ENCODE measurements at places on chromosomes 4 and X.

DNA sequence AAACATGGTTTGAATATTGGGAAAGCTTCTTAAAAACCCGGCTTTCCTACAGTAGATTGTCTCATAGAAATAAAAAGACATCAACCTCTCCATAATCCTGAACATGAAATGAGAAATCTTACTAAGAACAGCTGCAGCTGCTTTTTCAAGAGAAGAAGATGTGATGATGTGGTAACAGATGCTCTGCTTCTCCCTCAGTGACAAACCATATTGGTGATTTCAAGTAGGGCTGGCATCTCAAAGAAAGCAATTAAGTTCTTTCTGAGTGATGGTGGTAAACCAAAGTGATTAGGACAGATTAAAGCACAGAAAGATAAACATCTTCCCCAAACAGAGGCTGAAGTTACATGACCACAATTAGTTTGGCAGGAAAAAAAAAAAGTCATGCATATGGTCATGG is 1477.7 kb downstream of the RAPGEF2 start:
- DNase-seq: no peak

GRCh38 chr4:100581337-100581736 is 63.5 kb upstream of the EMCN start:
- DNase-seq: no peak

DNA sequence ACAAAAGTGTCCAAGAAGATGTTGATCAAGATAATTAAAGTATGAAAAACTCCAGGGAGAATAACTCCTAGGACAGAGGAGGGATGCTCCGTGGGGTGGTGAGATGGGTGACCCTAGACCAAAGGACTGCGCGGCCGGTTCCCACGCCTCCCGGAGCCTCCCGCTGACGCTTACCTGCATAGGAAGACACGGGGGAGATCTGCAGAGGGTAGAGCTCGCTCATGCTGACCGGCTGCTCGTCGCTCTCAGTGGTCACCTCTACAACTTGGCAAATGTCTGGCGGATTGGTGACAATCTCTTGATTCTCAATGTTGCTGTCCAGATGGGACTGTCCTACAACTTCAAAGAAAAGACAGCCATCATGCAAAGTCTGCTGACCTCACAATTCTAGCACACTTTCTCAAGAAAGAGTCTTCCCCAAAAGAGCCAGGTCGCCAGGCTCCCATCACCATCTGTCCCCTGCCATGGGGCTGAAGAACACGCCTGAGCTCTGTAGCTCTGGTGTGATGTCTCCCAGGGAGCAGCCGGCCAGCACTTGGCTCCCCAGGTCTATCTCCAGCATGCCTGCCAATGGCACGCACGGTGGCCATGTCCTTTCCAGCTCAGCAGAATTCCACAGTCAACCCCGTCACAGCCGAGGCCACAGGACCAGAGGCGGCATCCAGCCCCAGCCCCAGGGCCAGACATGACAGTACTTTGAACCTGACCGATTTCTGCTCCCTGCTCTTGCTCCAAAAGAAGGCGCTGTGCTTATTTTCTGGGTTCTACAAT is 75.4 kb downstream of the IRF2 start:
- DNase-seq: no peak

DNA sequence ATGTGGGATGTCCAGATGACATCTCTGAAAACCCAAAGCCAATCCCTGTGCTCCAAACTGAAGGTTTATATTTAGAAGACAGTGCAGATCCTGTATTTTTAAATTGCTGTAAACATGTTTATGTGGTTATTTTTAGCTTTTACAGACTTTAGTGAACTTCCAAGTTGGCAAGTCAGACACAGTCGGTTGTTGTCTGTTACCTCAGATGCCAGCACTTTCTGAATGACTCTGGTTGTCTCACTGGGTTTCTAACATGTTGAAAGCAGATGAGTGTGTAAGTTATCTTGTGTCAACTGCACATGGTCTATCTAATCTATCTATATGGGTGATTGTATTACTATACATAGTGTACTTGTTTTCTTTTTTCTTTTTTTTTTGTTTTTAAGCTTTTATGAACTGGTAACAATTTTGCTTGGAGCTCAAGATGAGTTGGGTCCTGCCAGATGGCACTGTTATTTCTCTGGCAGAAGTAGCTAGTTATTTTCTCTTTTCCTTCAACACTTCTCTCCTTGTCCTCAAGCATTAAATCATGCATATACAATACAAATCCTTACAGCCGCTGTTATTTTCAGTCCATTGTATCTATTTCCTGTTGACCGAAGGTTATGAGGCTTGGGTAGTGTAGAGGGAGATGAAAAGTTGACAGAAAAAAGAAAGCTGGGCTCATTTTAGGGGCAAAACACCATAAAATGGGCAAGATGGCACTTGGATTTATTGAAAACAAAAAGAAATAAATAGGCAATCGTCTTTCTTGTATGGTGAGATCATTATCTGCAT is 66.3 kb downstream of the GAB1 start:
- no peak for DNase-seq

DNA sequence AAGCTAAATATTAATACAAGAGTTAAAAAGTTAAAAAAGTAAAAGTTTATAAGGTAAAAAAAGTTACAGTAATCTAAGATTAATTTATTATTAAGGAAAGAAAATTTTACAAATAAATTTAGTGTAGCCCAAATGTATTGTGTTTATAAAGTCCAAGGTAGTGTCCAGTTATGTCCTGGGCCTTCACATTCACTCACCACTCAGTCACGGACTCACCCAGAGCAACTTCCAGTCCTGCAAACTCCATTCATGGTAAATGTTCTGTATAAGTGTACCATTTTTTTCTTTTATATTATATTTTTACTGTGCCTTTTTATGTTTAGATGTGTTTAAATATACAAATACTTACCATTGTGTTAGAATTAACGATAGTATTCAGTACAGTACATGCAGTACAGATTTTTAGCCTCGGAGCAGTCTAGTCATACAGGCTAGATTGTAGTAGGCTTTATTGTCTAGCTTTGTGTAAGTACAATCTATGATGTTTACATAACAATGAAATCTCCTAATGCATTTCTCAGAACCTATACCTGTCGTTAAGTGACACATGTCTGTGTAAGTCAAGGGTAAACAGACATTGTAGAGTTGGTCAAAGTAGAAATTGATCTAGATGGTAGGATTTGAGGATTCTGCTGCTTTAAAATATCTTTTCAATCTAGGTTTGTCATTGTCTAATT is 197.7 kb downstream of the GC start:
- DNase-seq: no peak

GRCh38 chr4:32824336-32824735 is 2104.2 kb downstream of the PCDH7 start:
- DNase-seq: peak; percentile 37

- DNase-seq: no peak
These were observed 7.6 kb downstream of the G6PD start for GRCh38 chrX:154539077-154539476.

DNA sequence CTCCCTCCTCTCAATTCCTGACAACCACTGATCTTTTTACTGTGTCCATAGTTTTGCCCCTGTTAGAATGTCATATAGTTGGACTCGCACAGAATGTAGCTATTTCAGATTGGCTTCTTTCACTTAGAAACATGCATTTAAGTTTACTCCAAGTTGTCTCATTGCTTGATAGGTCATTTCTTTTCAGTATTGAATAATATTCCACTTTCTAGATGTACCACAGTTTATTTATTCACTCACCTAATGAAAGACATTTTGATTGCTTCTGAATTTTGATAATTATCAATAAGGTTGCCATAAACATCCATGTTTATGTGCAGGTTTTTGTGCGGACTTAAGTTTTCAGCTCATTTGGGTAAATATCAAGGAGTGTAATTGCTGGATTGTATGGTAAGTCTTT is 38.5 kb downstream of the SLC9B1 start:
- DNase-seq: no peak

DNA sequence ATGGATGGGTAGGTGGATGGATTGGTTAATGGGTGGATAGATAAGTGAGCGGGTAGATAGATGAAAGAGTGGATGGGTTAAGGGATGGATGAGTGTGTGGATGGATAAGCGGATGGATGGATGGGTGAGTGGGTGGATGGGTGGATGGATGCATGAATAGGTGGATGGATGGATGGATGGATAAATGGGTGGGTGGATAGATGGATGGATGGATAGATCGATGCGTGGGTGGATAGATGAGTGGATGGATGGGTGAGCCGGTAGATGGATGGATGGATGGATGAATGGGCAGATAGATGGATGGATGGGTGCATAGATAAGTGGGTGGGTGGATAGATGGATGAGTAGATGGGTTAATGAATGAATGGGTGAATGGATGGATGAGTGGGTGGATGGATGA is 90.9 kb downstream of the CPZ start:
- DNase-seq: no peak

DNA sequence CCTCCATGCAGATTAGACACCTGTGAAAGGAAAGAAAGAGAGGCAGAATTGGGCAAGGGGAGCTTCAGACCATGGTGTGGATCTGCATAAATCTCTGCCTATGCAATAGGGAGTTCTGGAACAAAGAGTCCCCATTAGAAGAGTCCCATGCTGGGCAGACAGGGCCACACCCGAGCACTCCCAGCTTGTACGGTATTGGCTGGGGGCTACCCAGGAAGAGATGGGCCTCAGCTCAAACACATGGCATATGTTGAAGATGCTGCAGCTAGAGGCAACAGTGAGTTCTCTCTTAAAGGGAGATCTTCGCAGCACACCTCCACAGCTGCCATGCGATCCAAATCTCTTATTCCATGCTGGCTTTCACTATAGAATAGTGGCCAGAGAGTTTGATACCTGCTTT is 24.7 kb downstream of the CCNG2 start:
- no peak for DNase-seq

DNA sequence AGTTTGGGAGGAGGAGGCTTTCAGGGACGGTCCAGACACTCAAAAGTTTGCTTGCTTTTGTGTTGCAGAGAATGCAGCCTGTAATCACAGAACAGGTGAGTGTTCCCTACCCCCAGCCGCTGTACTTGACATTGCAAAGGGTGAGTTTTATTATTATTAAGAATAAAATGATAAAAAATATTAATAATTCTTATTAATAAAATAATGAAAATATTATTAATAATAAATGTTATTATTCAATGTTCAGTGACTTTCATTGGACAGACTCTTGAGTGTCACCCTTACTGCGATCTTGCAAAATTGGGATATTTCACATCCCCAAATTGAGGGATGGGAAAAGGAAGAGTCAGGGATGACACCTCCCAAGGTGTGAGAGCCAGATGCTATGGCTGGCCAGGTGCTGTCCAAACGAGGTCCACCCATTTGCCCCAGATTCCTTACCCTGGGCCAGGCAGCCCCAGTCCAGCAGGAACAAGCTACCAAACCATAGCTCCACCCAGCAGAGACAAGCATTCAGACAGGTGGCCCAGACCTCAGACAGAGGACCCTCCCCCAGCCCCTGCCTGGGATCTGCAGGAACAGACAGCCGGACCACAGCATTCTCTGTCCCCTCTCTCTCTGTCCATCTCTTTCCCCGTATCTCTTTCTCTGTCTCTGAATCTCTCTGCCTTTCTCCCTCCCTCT is 22.4 kb downstream of the IL3RA start:
- no peak for DNase-seq

DNA sequence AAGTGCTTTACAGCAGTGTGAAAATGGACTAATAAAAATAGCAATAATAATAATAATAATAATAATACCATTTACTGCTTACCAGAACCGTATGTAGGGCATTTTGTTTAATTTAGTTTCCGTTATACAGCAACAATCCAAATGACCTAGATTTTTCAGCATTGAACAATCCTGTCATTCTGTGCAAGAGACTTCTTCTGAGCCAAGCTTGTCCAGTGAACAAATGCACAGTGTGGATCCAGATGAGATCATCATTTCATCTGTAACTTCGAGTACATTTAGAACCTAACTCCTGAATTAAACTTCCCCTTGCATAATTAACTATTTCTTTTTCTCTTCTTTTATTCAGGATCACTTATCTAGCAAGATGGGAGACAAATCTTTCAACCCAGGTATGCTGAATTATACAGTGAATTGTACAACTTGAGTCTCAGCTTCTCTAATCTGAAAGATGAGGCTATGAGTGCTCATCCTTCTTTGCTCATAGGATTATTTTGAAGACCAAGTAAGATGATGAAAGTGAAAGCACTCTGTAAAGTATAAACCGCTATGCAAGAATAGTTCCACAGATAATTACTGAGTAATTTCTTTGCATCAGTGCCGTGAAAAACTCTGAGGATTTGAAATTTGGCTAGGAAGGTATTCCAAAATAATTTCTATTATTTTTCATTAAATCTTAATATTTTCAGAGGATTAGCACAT is 6.6 kb downstream of the CLNK start:
- peak; percentile 6 for DNase-seq

GRCh38 chr4:156539376-156539775 is 432.2 kb downstream of the PDGFC start:
- DNase-seq: no peak

DNA sequence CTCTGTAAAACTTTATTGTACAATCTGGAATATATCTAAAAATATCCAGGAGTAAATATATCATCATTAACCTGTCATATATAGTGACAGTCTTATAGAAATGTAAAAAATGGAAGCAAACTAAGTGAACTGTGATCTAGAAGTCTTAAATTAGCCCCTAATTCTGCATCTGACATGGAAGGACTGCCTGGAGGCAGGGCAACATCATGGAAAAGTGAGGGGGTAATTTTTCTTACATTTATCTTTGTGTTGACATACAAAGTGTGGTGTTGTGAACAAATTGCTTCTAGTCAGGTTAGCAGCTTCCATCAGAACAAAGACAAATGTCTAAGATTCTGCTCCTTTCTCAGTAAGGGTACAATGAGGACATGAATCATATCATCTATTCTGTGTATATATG is 186.3 kb downstream of the C4orf33 start:
- no peak for DNase-seq

DNA sequence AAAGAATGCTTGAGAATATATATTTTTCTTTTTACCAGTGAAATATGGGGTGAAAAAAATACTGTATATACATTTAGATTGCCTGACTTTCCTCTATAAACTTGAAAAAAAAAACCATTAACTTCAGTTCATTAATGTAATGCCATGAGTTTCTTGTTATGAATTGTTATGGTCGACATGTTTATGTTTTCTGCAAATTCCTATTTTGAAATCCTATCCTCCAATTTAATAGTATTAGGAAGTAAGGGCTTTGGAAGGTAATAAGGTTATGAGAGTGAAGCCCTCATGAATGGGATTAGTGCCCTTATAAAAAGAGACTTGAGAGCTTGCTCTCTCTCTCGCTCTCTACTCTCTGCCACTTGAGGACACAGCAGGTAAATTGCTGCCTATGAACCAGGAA is 211.4 kb downstream of the LDB2 start:
- DNase-seq: no peak
